LoVo (cell line): ENCODE measurements at places on chromosomes 6 and 20.

GRCh38 chr20:24651976-24652345 is 182.5 kb downstream of the SYNDIG1 start:
- DNase-seq = no peak

- DNase-seq = no peak
These were observed 4.4 kb downstream of the PI16 start for GRCh38 chr6:36958775-36959554.

DNA sequence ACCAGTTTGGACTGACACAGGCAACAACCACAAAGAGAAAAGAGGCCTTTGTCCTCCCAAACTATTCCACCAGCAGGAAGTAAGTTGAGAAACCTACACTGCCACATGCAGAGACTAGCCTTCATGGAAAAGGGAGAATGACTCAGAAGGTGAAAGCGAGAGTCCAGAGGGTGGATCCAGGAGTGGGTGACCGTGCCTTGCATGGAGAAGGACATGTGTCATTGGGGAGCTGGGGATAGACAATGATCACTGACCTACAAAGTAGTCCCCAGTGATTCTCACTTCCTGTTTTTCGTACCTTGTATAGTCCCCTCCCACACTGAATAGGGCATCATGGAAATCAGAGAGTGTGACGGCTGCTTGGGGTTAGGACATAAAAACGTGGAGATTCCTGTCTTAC is 91.9 kb downstream of the MYLK4 start:
- DNase-seq = peak; percentile 55

DNA sequence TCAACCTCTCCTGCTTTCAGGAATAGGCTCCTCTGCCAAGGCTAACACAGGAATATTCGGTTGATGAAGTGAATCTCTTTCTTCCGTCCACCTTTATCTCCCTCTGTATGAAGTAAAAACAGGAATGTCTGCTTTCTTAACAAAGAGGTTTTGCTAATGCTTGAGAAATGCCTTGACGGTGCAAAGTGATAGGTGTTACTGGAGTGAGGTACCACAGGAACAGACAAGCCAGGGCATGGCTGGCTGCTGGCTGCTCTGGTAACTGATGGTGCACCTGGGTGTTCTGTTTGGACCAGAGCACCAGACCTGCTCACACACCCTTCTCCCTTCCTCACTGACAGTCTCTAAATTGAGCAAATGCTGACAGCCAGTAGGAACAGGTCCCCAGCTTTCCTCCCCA is 174.0 kb upstream of the FBXL4 start:
- DNase-seq = no peak

DNA sequence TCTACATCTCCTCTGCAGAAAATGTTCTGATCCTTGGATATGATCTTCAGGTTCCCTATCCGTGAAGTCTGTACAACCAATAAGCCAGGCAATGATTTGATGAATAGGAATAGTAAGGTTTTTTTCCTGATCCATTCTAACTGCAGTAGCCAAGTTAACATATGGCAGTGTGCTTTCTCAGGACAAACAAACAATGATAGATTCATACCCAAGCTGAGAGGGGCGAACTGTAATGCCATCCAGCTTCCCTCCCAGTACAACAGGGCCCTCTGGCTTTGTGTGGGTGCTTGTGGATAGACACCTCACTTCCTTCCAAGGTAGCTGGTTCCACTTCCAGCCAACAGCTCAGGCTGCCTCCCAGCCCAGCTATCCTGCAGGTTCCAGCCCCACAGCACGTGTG is 359.2 kb downstream of the CDH26 start:
- DNase-seq = no peak
